ENCODE measurements at places on chromosomes 13 and 19.

- DNase-seq, result no peak
Observed at GRCh38 chr13:54928071-54928470, 1899.5 kb downstream of the OLFM4 start.

GRCh38 chr13:98460516-98460915 is 116.4 kb downstream of the STK24 start:
- DNase-seq, result no peak

GRCh38 chr19:33795370-33796163 is 1.1 kb upstream of the KCTD15 start:
- DNase-seq, result no peak

DNA sequence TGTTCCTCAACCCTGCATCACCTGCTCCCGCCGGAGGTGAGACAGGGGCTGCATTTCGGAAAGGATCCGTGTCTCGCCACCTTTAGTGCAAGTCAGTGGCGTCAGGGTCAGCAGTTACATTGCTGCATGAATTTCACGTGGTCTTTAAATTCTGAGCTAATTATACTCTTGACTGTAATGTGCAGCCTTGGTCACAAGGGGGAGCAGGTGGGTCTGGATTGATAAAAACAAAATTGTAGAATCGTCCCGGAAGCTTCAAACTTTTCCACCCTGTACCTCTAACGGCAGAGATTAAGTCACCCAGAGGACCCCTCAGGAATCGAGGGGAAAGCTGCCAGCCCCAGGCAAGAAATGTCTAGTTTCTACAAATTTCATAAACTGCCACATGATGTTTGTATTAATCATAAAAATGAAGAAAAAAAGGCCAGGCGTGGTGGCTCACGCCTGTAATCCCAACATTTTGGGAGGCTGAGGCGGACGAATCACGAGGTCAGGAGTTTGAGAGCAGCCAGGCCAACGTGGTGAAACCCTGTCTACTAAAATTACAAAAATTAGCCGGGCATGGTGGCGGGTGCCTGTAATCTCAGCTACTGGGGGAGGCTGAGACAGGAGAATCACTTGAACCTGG is 20.2 kb downstream of the BBC3 start:
- DNase-seq, result peak; percentile 80

GRCh38 chr19:35090506-35091214 is 25.0 kb upstream of the FXYD3 start:
- DNase-seq, result peak; percentile 32

DNA sequence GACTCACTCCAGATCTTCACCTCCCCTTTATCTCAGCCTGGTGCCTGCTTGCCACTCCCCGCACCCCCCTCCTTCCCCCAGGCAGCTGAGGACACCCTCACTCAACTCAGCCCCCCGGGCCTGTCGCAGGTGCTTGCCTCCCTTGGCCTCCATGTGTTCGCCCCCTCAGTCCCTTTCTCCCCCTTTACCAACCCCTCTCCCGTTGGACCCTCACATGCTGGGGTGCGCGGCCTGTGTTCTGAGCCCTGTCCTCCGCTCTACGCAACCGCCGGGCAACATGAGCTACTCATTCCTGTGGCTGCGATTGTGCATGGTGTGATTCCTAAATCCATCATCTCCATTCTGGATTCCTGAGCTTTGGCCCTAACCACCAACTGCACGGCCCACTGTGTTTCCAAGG is 5.1 kb downstream of the CHERP start:
- no peak for DNase-seq

DNA sequence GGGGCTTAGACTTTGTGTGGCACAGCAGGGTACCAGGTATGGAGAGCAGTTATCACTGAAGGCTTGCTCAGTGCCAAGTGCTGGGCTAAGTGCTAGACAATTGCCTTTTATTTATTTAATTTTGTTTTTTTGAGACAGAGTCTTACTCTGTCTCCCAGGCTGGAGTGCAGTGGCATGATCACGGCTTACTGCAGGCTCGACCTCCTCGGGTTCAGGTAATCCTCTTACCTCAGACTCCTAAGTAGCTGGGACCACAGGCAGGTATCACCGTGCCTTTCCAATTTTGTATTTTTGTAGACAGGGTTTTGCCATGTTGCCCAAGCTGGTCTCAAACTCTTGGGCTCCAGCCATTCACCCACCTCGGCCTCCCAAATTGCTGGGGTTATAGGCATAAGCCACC is 256.9 kb downstream of the ZNF536 start:
- no peak for DNase-seq

DNA sequence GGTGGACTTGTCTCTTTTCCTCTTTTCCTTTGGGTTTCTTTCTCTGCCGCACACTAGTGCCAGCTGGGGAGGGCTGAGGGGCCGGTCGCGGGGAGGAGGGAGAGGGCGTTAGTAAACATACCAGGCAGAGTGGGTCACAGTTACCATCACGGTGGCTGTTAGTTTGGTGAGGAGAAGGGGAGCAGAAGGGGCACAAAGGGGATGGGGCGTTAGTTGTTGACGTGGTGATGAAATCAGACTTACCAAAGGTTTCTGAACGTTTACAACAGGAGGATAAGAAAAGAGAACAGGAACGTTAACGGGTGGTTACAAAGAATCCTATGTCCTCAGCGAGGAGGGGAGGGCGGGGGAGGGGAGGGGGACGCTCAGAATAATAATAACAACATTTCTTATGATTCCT is 77.9 kb downstream of the PTPRS start:
- no peak for DNase-seq

DNA sequence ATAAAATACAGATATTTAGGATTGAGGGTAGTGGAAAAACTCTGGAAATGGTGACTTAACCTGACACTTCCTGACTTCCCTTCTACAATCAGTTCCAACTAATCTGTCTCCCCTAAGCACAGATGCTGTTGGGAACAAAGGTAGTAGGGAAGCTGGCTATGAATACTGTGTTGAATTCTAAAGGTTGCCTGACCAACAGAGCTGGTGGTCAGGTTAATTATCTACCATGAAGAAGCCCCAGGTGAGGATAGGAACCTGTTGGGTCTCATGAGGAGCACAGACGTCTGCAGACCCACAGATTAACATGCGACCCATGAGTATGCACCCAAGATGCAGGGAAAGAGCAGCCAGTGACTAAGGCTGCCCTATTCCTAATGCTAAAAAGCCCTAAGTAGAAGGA is 172.3 kb downstream of the DIAPH3 start:
- no peak for DNase-seq

GRCh38 chr13:111965466-111966214 is 101.3 kb upstream of the SOX1 start:
- DNase-seq, result no peak

GRCh38 chr19:3633559-3633988 is 7.0 kb upstream of the CACTIN start:
- DNase-seq, result no peak

DNA sequence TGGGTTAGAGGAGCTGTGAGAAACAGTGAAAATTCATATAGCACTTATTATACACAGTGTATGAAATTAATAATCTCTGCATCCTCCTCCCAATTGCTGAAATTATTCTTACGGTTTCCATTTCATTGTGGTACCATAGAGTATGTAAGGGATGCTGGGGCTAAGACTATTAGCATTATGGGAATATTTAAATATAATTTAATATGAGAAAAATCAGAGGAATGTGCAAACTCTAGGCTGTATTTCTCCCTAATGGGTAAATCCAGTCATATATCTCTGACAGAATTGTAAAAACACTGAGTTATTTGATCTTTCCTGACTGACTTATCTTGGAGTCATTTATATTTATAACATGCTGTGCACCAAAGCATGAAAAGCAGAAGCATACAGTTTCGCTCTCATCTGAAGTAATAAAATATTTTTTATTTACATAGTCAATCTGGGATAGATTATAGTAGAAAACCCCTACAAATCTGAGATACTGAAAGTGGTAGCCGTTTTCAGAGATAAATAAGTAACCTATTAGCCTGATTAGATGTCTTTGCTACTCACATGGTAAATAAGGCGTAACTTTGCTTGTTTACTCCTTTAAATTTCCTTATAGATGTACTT is 34.9 kb downstream of the LRCH1 start:
- no peak for DNase-seq

GRCh38 chr19:28349604-28350003 is 863.3 kb downstream of the UQCRFS1 start:
- DNase-seq, result no peak

DNA sequence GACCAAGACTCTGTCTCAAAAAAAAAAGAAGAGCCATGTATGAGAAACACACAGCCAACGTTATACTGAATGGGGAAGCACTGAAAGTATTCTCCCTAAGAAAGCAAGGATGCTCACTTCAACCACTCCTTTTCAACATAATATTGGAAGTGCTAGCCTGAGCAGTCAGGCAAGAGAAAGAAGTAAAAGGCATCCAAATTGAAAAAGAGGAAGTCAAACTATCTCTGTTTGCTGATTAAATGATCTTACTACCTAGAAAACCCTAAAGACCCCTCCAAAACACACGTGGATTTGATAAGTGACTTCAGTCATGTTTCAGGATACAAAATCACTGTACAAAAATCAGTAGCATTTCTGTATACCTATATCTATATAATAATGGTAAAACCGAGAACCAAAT is 16.2 kb downstream of the WBP4 start:
- DNase-seq, result no peak

DNA sequence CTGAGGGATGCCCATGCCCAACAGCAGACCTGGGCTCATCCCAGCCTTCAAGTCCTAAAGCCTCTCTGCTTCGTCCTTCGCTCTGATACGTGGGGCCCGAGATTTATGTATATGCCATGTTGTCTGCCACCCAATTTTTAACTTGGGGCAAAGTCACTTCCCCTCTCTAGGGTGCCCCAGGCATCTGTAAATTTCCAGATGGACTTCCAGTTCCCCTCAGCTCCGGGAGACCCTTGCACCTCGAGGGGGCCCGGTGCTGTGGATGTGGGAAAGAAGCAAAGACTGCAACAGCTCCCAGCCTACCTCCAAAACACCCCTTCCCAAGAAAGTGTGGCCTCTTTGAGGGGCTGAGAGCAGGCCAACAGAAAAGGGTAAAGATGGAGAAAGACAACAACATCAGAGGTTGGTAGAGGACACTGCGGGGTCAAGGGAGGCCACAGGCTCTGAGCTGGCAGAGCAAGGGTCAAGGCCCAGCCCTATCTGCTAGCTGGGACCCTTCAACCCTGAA is 97.4 kb downstream of the STK24 start:
- no peak for DNase-seq

DNA sequence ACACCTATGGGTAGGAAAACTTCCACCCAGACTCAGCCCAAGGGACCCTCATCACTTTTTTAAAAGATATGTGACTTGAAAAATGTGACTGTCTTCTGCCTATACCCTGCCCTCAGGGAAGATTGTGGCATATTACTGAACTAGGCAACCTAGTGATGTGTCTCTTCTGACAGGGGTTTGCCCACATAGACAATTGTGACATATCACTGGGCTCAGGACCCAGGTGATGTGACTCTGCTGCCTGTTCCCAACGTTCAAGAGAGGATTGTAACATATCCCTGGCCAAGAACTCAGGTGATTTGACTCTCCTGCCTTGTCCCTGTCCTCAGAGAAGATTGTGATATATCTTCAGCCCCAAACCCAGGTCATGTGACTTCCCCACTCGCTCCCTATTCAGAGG is 86.3 kb upstream of the ZNF43 start:
- no peak for DNase-seq

- no peak for DNase-seq
Observed at GRCh38 chr19:6216996-6217751, 62.6 kb downstream of the MLLT1 start.

GRCh38 chr13:114096811-114097211 is 35.6 kb downstream of the RASA3 start:
- DNase-seq, result no peak

DNA sequence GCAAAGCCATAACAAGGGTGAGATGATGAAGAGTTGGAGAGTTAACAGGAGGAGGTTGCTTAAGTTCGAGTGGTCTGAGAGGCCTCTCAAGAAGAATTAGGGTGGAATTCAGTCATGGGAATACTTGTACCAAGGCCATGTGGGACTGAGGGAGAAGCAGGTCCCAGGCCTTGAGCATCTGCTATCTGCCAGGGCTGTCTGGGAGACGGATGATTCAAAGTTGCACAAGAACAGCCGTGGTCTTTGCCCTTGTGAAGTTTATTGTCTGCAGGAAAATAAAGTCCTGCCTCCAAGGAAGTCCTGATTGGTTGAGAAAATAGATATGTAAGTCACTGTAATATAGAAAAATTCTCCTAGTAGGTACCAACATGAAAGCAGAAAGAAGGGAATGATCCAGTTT is 178.8 kb upstream of the RFC3 start:
- no peak for DNase-seq

DNA sequence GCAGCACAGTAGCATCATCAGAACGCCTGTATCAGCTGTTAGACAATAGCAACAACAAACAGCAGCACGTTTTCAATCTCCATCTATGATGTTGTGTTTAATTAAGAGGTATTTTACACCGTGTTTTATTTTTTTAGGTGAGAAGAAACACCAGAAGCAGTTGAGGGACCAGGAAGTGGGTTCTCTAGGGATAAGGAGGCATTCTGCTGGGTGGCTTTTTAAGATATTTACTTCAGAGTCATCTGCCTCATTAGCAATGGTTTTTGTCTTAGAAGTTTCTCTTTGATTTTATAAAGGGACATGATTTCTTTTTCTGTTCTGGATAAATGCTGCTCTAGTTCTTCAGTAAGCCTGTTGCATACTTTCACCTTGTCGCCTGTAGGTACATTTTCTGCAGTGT is 8.2 kb downstream of the CKAP2 start:
- no peak for DNase-seq

DNA sequence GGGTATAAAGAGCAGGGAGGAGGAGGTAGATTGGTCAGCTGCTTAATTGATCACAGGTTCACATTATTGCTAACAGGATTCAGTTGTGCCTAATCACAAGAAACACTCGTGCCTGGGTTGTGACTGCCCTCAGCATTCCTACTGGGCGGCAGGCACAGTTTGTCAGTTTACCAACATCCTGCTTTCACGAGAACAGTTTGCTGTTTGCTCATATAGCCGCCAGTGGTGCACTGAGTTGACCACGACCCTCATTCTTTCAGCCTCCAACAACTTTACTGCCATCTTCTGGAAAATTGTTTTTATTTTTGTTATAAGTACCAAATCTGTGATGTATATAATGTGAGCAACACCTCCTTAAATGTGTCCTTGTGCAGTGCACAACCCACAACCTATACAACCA is 16.2 kb upstream of the IFT88 start:
- no peak for DNase-seq

GRCh38 chr19:45117167-45117594 is 24.2 kb downstream of the PPP1R37 start:
- peak; percentile 22 for DNase-seq

DNA sequence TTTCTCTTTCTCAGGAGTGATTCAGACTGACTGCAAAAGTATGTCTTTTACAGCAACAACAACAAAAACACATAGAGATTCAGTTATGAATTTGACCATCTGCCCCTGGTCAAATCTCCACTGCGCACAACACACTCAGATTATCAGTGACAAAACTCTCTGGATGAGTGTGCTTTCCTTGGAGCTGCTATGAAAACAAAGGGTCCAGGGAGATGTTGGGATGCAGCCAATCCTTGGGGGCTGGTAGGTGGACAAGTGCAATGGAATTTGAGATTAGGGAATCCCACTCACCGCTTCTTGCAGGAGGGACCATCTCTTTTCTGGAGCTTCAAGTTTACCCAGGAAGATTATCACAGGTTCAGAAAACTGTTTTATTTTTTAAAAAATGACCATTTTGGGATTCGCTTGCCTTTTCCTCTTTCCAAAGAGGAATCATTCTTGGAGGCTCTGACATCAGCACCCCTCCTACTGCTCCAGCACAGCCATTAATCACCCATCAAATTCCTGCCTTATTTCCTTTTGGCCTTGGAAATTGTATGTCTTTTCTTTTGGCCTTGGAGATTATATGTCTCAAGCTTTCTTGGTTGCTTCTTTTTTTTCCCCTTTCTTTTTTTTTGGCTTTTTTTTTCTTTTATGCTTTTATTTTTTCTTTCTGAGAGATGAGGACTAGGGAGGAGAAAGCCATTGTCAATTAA is 311.8 kb downstream of the TSHZ3 start:
- DNase-seq, result no peak

Data from CD4-positive, alpha-beta T cell treated with Interleukin-4 for 4 hours (primary cell).